ENCODE measurements at places on chromosomes 3 and 15. TPM values are rescaled to one million over a fixed set of nuclear protein-coding genes. Genes with fewer than 3 reads are reported as not detected.

GRCh38 chr3:31277582-31277981 is 255.1 kb upstream of the STT3B start:
- DNase-seq: no peak
- no peaks in the 10 kb centered on the region for H3K27me3 ChIP-seq
- no peak overlapping the region for H3K4me3 ChIP-seq
- H3K27ac ChIP-seq: no peak overlapping the region

DNA sequence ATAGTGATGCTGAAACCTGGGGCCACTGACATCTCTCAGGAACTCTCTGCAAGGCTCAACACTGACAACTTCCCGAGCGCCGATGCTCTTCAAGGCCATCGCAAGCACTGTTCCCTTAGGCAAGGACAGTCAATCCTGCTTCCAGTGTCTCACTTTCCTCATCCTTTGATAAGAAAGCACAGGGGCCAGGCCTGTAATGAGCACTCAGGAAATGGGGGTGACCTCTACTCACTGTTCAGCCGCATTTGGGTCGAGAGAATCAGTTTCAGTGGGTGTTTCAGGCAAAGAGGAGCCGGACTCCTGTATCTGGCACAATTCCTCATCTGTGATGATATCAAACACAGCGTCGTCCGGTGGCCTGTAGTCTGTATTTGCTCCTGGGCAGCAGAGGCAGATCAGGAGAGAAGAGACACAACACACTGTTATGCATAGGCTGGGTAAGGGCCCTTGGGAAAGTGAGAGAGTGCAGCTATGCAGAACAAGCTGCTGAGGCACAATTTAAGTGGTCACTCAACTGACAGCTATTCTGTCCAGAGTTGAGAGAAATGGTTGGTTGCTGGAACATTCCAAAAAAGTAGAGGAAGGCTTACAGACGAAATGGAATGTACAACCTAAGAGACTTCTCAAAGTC is 11.9 kb downstream of the CXCR6 start:
- no peaks in the 10 kb centered on the region for H3K27me3 ChIP-seq
- DNase-seq: no peak
- H3K27ac ChIP-seq: no peak overlapping the region
- peaks cover 97% of the 10 kb centered on the region for H3K36me3 ChIP-seq
- no peak overlapping the region for H3K4me3 ChIP-seq

Gene CDHR4
- 0.44 TPM for total RNA-seq

Gene MINAR1
- total RNA-seq: 0.51 TPM

- no peaks in the 10 kb centered on the region for H3K36me3 ChIP-seq
- peaks cover 8% of the 10 kb centered on the region for H3K4me1 ChIP-seq
- no peaks in the 10 kb centered on the region for H3K27me3 ChIP-seq
- peak overlapping the region; percentile 74 for H3K4me3 ChIP-seq
Measured at GRCh38 chr3:43689766-43690399, 855 bp upstream of the ABHD5 start.

Gene AHSG
- not detected for total RNA-seq

GRCh38 chr3:183490653-183491052 is 62.2 kb upstream of the MCF2L2 start:
- H3K4me3 ChIP-seq: no peak overlapping the region
- peak; percentile 16 for DNase-seq
- H3K36me3 ChIP-seq: no peaks in the 10 kb centered on the region
- no peak overlapping the region for H3K27ac ChIP-seq
- no peaks in the 10 kb centered on the region for H3K27me3 ChIP-seq
- no peaks in the 10 kb centered on the region for H3K4me1 ChIP-seq

GRCh38 chr3:185290266-185290665 is 36.4 kb upstream of the EHHADH start:
- H3K4me1 ChIP-seq: no peaks in the 10 kb centered on the region
- DNase-seq: no peak
- no peaks in the 10 kb centered on the region for H3K27me3 ChIP-seq
- H3K36me3 ChIP-seq: peaks cover 3% of the 10 kb centered on the region
- no peak overlapping the region for H3K27ac ChIP-seq
- H3K4me3 ChIP-seq: no peak overlapping the region

- no peaks in the 10 kb centered on the region for H3K4me1 ChIP-seq
- no peak overlapping the region for H3K27ac ChIP-seq
- no peaks in the 10 kb centered on the region for H3K36me3 ChIP-seq
- no peaks in the 10 kb centered on the region for H3K27me3 ChIP-seq
- H3K4me3 ChIP-seq: no peak overlapping the region
- DNase-seq: no peak
Measured at GRCh38 chr15:37981775-37982174, 47.3 kb downstream of the TMCO5A start.

Gene FAM174B
- total RNA-seq: 5.5 TPM

DNA sequence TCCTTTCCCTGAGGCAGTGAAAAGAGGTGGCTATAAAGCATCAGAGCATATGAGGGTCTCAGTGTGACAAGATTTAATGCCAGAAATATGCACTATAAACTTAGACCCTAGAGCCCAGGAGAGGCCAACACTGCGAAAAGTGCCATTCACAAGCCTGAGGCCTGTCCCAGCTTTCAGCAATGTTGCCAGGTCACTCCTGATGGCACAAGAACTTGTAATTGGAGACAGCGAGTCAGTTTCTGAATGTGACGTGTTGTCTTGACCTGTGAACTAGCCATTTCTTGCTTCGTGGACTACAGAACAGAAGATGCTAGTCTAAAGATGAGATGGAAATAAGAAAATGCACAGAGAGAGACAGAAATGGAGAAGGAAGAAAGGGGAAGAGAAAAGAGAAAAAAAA is 87.9 kb downstream of the WDR72 start:
- no peak overlapping the region for H3K27ac ChIP-seq
- no peaks in the 10 kb centered on the region for H3K36me3 ChIP-seq
- H3K27me3 ChIP-seq: no peaks in the 10 kb centered on the region
- no peaks in the 10 kb centered on the region for H3K4me1 ChIP-seq

Gene GOLGA8S
- total RNA-seq: 0.44 TPM

- H3K27ac ChIP-seq: no peak overlapping the region
- H3K4me3 ChIP-seq: no peak overlapping the region
- no peaks in the 10 kb centered on the region for H3K36me3 ChIP-seq
- no peaks in the 10 kb centered on the region for H3K4me1 ChIP-seq
- DNase-seq: no peak
- H3K27me3 ChIP-seq: no peaks in the 10 kb centered on the region
Measured at GRCh38 chr3:190855151-190855550, 7.3 kb downstream of the GMNC start.

DNA sequence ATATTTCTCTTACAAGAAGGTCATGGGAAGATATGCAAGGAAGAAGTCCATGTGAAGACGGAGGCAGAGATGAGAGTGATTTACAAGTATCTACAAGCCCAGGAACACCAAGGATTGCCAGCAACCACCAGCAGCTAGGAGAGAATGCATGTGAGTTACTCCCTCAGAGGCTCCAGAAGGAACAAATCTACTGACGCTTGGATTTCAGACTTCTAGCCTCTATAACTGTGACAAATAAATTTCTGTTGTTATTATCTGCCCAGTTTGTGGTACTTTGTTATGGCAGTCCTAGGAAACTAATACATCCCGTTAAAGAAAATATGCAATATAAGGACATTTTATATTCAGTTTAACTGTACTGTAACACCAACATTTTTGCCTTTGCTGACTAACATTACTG is 283.9 kb downstream of the BCHE start:
- no peak overlapping the region for H3K27ac ChIP-seq
- DNase-seq: no peak
- H3K27me3 ChIP-seq: no peaks in the 10 kb centered on the region
- H3K36me3 ChIP-seq: no peaks in the 10 kb centered on the region
- H3K4me3 ChIP-seq: no peak overlapping the region
- no peaks in the 10 kb centered on the region for H3K4me1 ChIP-seq

DNA sequence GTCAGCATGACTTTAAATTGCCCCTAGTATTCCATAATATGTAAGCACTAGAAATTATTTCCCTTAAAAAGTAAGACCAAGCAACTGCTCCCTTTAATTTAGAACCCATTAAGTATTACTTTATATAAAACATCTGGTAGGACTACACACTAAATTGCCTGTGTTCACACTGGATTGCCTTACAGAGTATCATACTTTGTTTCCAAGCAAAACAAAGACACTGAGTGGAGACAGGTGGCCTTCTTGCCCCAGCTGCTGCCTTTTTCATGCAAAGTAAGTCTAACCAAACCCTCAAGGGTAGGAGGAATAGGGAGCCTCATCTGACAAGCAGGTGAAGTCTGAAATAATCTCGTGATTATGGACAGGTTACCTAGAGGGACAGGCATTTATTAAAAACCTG is 87.3 kb downstream of the PEX5L start:
- H3K27ac ChIP-seq: no peak overlapping the region
- DNase-seq: no peak
- no peaks in the 10 kb centered on the region for H3K36me3 ChIP-seq
- no peaks in the 10 kb centered on the region for H3K27me3 ChIP-seq
- H3K4me3 ChIP-seq: no peak overlapping the region

DNA sequence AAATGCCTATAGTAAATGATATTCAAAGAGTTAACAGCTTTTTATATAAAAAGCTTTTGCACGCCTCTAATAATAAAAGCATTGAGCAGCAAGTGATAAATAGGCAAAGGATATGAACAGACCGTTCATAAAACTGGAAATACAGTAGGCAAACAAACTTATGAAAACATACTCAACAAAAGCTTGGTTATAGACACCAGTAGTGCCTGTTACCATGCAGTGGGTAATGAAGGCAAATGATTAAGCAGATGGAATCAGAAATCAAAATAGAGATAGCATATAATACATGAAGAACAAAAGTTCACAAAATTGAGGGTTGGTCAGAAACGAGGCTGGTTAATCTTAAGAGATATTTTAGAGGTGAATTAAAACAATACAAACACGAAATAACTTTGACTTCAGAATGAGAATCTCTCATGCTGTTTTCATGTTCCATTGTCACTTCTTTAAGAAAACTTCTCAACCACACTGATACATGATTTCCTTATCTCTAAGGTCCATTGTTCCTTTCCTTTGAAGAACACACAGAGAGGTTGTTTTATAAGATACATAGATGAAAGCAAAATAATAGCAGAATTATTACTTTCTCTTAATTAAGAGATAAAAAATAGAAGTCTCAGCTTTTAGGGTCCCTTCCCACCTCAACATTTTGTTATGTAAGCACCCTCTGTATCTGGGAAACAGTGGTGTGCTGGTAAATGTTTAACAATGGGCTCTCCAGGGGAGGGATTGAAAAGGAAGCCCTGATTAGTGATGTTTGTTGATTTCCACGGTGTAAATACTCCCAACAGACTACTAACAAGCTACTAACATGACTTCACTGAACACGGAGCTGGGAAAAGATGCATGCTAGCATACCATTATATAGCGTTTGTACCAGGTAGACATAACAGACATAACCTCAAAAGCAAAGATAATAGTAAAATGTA is 12.6 kb downstream of the RASGRP1 start:
- peaks cover 8% of the 10 kb centered on the region for H3K36me3 ChIP-seq
- DNase-seq: no peak
- peaks cover 87% of the 10 kb centered on the region for H3K4me1 ChIP-seq

DNA sequence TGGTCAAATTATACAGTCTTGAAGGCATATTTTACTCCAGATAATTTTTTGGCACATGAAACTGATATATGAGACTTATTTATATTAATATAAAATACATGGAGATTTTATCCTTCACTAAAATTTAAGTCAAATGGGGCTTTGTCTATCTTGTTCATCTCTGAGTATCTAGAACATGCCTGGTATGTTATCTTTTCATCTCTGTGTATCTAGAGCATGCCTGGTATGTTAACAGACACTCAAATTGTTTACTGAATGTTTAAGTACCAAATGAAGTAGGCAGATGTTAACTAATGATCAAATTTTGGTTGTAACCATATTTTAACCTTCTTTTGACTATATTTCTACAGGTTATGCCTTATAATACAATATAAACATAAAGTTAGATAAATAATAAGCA is 7.7 kb downstream of the GTF2A2 start:
- no peak overlapping the region for H3K27ac ChIP-seq
- DNase-seq: no peak
- H3K36me3 ChIP-seq: peaks cover 3% of the 10 kb centered on the region
- H3K27me3 ChIP-seq: no peaks in the 10 kb centered on the region
- H3K4me3 ChIP-seq: no peak overlapping the region

DNA sequence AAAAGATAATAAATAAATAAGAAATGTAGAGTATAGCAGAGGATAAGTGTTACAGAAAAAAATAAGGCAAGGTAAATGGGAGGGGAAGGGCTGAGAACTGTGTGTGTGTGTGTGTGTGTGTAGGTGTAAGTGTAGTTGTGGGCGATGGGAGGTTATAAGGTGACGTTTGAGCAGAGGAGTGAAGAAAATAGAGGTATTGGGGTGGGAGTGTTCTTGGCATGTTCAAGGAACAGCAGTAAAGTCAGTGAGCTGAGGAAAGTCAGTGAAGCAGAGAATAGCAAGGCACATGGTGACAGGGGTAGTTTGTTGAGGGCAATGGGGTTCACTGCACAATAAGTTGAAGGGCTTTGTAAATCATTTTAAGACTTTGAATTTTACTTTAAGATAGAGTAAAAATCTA is 30.9 kb upstream of the ZNF148 start:
- no peak for DNase-seq
- H3K4me3 ChIP-seq: no peak overlapping the region
- H3K27me3 ChIP-seq: no peaks in the 10 kb centered on the region
- H3K27ac ChIP-seq: no peak overlapping the region
- no peaks in the 10 kb centered on the region for H3K4me1 ChIP-seq
- H3K36me3 ChIP-seq: no peaks in the 10 kb centered on the region

DNA sequence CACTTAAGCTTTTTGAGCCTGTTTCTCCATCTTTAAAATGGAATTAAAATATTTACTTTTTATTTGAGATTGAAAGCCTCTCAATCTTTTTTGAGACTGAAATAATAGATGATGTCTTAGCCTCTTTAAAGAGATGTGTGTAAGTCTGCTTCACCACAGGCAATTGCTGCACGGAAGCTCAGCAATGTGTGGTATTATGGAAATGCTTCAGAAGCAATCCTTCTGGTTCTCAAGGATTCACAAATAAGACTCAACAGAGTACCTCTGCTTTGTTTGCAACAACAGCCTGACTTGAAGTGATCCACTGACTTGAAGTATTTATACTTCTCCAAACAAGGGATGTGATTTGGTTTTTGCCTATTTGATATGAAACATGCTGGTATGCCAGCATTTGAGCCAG is 332.0 kb upstream of the RASGRP1 start:
- H3K4me1 ChIP-seq: no peaks in the 10 kb centered on the region
- H3K4me3 ChIP-seq: no peak overlapping the region
- H3K27ac ChIP-seq: no peak overlapping the region
- H3K27me3 ChIP-seq: no peaks in the 10 kb centered on the region

DNA sequence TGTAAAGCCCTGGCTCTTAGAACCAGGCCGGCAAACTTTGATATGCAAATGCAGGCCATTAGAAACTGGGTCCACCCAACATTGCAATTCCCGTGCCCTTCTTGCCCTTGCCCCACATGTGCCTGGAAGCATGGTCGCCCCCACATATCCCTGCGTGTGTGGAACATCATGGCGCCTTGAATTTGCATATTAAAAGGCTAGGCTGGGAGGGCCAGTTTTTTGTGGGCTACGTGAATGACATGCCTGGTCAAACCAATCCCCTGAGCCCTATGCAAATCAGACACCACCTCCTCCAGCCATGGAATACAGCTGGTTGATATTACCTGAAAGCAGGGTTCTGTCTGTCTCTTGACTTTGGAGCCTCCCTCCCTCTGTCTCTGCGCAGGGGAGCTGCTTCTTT is 58.7 kb upstream of the ARHGEF26 start:
- H3K36me3 ChIP-seq: no peaks in the 10 kb centered on the region
- no peak for DNase-seq
- no peaks in the 10 kb centered on the region for H3K4me1 ChIP-seq

GRCh38 chr15:26974120-26974780 is 3.3 kb downstream of the GABRG3 start:
- no peaks in the 10 kb centered on the region for H3K4me1 ChIP-seq
- no peaks in the 10 kb centered on the region for H3K36me3 ChIP-seq
- H3K4me3 ChIP-seq: no peak overlapping the region
- H3K27ac ChIP-seq: no peak overlapping the region

Gene SLC26A6
- 46.3 TPM for total RNA-seq

Gene IGSF10
- total RNA-seq: not detected

Data from naive thymus-derived CD4-positive, alpha-beta T cell (primary cell).